ENCODE measurements at places on chromosomes 2 and 18.
A peak's percentile ranks its signal among the peaks of the same experiment; 100 is the strongest.

DNA sequence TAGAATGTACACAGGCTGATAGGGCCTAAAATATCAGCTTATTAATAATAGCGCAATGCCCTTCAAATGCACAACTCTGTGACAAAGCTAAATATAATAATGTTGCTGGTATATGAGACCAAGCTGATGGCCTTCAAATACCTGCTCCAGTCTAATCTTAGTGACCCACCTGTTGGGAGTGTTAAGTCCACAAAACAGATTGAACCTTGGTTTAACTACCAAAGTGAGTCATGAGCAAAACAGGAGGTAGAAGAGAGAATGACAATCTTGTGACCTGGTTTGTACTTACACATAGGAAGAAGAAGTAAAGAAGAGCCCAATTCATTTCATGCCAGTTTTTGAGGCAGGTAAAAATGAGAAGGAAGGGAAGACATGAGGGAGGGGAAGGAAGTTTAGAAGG lies 295.0 kb downstream of the NR4A2 start:
- DNase-seq: no peak

- DNase-seq: no peak
Measured at GRCh38 chr2:61335187-61335586, 135.7 kb downstream of the USP34 start.

- DNase-seq: no peak
Measured at GRCh38 chr2:48508461-48509124, 21.4 kb upstream of the STON1 start.

DNA sequence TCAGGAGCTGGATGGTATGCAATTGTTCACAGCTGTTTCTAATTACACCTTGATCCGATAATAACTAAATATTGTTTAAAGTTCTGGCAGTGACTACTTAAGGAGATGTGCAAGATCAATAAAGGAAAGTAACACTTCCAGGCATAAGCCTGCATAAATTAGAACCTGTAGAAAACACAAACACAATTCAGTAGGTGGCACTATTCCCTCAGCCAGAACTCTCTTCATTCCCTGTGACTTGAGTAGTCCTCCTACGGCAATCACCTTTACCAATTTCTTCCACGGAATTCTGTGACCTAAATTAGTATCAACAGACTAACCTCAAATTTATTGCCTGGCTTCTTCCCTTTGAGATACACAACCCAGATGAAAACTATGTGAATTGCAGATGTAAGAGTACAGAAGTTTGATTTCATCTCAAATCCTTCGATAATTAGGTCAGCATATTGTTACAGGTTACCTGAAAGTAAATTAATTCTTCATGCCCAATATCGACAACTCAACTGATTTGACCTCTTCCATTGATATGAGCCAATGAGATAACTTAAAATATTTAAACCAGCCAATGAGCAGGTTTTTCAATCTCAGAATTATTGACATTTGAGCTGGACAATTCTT lies 137.8 kb downstream of the PID1 start:
- DNase-seq: no peak

- no peak for DNase-seq
Measured at GRCh38 chr18:9609190-9609589, 5.2 kb downstream of the PPP4R1 start.

DNA sequence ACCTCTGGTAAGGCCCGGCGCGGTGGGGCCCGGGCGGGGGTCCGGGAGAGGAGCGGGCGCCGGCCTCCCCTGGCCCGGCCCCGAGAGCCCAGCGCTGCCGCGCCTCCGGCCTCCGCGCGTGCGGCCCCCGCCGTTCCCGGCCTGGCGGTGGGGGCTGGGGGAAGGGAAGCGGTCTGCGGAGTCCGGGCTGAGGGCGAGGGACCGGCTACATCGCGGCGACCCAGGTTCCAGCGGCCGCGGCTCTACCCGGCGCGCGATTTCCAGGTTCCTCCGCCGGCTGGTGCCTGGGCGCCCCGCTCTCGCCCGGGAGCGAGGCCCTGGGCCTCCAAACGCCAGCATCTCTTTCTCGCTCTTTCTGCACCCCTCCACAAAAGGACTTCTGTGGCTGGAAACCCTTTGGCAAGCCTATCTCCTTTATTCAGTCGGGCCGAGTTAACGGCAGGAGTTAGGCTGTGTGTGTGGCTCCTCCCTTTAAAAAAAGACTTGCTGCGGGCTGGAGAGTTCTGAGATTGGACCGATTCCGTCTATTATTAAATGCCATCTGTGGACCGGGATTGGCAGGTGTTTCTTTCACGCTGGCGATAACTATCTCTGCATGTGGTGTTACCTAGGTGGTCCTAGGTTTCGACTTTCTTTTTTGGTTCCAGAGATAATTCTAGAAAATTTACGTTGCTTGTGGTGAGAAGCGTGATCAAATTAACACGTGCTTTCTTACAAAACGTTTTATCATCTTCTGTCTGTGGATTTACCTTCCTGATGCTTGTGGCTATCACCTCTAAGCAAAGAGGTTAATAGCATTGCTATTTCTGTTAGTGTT lies 592 bp downstream of the ME2 start:
- DNase-seq: no peak

GRCh38 chr18:8416212-8417019 lies 192.8 kb upstream of the RAB12 start:
- no peak for DNase-seq

DNA sequence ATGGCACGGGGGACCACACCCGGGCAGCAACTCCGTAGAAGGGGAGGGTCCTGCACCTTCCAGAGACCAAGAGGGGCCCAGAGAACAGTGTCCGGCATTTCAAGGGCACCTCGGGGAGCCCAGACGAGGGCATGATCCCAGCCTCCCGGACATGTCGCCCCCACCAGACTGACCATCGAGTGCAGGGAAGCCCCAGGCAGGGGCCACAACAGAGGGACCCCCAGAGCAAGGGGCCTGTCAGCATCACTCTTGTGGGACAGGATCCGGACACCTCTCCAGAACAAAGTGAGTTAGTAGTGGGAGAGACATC lies 50.4 kb upstream of the CTDP1 start:
- no peak for DNase-seq

DNA sequence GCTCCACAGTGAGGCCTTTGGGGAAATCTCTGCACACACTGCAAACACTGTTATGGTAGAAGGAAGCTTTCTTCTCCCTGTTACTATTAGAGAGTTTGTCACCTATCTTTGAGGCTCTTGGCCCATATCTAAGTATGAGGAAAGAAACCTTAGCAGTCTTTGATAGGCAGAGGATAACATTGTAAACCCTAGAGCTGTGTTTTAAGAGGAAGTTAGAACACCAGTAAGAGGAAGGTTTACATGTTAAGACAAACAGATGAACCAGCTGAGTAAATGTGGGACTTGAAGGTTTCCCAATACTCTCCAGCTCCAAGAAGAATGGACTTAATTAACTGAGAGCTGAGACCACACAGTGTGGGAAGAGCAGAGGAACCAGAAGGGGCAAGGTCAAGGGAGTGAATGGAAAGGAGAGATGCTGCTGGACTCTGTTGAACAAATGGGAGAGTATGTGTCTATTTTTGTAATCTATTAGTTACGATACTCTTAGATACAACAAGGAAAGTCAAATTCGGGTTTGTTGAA lies 257.0 kb downstream of the DPP10 start:
- DNase-seq: no peak

DNA sequence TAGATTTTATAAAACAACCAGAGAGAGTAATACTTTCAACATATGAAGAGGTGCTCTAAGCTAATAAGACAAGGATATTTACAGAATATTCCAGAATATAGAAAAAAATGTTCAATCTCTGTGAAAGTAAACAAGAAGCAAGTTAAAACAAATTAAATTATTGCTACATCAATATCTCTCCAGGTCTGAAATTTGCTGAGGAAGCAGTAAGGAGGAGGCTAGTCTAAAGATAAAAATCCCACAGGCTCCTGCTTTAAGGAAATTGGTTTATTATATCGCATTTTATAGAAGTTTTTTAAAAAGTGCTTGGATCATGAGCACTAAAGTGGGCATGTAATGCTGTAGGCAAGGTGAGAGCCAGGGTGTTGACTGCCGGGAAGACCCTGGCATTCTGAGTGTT lies 39.7 kb upstream of the ASB18 start:
- no peak for DNase-seq

GRCh38 chr2:231648579-231649174 lies 56.0 kb downstream of the TEX44 start:
- peak; percentile 75 for DNase-seq

DNA sequence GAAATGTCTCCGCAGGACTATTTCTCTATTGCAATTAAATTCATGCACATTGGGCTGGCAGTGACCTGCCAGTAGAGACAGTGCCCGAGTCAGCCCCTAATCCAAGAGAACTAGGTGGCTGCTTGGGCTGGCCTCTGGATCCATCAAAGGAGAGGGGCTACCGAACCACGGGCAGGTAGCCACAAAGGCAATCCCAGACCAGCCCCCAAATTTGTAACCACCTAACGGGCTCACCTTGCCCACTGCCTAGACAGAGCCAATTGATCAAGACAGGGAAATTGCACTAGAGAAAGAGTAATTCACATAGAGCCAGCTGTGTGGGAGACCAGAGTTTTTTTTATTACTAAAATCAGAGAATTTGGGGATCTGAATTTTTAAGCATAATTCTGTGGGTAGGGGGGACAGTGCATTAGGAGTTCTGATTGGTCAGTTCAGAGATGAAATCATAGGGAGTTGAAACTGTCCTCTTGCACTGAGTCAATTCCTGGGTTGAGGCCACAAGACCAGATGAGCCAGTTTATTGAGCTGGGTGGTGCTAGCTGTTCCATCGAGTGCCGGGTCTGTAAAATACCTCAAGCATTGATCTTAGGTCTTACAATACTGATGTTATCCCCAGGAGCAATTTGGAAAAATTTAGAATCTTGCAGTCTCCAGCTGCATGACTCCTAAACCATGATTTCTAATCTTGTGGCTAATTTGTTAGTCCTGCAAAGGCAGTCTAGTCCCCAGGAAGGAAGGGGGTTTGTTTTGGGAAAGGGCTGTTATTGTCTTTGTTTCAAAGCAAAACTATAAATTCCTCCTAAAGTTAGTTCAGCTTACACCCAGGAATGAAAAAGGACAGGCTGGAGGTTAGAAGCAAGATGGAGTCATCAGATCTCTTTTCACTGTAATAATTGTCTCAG lies 260.4 kb upstream of the SP5 start:
- DNase-seq: no peak

- DNase-seq: no peak
Measured at GRCh38 chr2:38448692-38449410, 71.8 kb upstream of the ATL2 start.

Measured in GM10248 (cell line).